H1 (cell line): ENCODE measurements at places on chromosomes 2 and 18. TPM values are rescaled to one million over a fixed set of nuclear protein-coding genes. Genes with fewer than 3 reads are reported as not detected.

DNA sequence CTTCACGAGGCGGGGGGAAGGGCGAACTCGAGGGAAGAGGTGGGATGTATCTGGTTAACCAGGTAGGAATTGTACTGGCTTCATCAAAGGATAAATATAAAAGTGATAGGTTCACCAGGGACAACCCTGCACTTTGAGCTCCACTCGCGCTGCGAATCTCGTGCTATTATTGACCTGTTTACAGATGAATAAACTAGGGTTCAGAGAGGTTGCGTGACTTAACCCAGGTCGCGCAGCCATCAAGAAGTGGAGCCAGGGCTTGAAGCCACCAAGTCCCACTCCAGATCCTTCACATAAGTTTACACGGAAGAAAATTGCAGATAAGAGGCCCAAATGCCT lies 1.4 kb upstream of the CYP1B1 start:
- no peak for DNase-seq
- H3K4me1 ChIP-seq, result peaks cover 14% of the 10 kb centered on the region

C2orf80 gene
- total RNA-seq, result 1.1 and 1.3 TPM in 2 replicates

- DNase-seq, result no peak
- no peak overlapping the region for H3K27ac ChIP-seq
- no peaks in the 10 kb centered on the region for H3K4me1 ChIP-seq
- no peak overlapping the region for H3K4me3 ChIP-seq
- no peaks in the 10 kb centered on the region for H3K36me3 ChIP-seq
- no peaks in the 10 kb centered on the region for H3K27me3 ChIP-seq
These were observed 278.9 kb downstream of the PRKCE start for GRCh38 chr2:45930396-45930792.

DNA sequence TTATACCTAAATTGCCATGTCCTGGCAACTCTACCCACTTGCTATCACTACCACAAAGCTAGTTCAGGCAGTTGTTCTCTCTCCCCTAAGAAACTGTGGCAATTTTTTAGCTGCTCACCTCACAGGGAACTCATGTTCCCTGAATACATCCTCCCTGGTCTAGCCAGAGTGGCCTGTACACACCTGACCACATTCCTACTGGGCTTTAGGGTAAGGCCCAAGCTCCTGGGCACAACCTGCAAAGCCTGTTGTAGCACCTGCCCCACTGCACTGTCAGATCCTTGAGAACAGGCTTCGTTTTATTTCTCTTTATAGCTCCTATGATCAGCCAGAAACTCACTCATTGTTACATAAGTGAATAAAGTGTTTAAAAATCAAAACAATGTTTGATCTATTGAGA lies 21.5 kb downstream of the CNGA3 start:
- H3K36me3 ChIP-seq, result no peaks in the 10 kb centered on the region
- no peaks in the 10 kb centered on the region for H3K27me3 ChIP-seq
- no peak for DNase-seq
- H3K27ac ChIP-seq, result no peak overlapping the region
- no peaks in the 10 kb centered on the region for H3K4me1 ChIP-seq
- no peak overlapping the region for H3K4me3 ChIP-seq

NABP1 gene
- 4.8 and 5.0 TPM in 2 replicates for total RNA-seq

DNA sequence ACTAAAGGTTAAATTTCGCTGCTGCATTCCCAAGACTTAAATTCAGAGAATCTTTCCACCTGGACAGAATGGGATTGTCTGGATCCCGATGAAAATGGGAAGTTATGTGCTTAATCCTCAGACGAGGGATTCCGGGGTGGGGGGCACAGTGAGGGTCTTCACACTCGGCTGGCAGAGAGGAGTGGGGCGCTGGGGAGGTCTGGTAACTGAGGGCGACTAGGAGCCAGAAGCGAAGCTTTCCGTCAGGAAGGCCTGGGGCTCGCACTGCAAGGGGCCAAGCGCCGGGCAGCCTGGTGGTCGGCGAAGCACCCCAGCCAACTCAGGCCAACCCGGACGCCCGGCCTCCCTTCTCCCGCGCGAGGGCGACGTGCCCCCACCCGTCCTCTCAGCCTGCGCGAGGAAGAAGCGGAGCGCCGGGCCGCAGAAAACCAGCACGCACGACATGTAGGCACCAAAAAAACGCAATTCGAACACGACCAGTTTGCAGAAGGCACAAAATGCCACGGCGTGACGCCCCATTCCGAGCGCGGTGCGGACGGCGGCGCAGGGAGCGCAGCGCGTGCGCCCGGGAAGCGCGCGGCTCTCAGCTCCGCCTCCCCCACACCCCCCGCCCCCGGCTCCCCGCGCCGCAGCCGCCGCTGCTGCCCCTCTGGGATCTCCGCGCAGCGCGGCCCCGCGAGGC lies 188.1 kb downstream of the ZEB2 start:
- peak; percentile 73 for DNase-seq
- peak overlapping the region; percentile 76 for H3K4me3 ChIP-seq
- no peaks in the 10 kb centered on the region for H3K36me3 ChIP-seq
- H3K27ac ChIP-seq, result peak overlapping the region; percentile 83
- peaks cover 8% of the 10 kb centered on the region for H3K4me1 ChIP-seq

DNA sequence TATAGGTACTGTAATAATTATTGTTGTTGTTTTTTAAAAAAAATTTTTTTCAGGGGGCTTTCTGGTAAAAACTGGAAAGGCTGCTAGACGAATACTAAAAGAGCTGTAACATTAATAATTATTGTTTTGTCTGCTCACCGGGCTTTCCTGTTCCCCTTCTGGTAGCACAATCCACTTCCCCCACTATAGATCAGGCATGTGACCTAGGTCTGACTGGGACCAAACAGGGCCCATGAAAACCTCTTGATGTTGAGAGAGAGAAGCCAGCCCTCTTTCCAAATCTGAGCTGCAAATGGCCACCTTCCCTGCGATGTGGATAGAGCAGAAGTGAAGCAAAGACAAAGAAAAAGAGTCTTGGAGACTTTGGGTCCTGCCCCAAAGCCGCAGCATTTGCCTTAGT lies 23.4 kb downstream of the SH2D6 start:
- H3K4me3 ChIP-seq, result no peak overlapping the region
- peaks cover 3% of the 10 kb centered on the region for H3K27me3 ChIP-seq
- no peak for DNase-seq
- no peaks in the 10 kb centered on the region for H3K36me3 ChIP-seq
- peaks cover 6% of the 10 kb centered on the region for H3K4me1 ChIP-seq

DNA sequence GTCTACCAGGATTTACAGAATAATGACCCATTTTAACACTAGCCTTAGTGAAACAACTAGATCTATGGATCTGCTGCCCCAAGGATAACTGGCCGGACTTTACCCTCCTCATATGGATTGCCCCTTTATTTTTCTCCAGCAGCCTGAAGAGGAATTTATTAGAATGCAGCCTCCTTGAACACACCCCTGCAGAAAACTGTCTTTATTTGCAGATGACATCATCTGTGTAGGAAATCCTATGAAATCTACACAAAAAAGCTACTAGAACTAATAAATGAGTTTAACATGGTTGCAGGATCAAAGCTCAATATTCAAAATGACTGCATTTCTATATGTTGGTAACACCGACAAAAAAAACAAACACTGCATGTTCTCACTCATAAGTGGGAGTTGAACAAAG lies 29.6 kb downstream of the LBH start:
- no peaks in the 10 kb centered on the region for H3K4me1 ChIP-seq
- no peaks in the 10 kb centered on the region; the same call in none of the 2 replicates for H3K36me3 ChIP-seq
- no peak overlapping the region for H3K27ac ChIP-seq
- no peaks in the 10 kb centered on the region for H3K27me3 ChIP-seq

TMEFF2 gene
- total RNA-seq, result 1.5 and 3.7 TPM in 2 replicates

DNA sequence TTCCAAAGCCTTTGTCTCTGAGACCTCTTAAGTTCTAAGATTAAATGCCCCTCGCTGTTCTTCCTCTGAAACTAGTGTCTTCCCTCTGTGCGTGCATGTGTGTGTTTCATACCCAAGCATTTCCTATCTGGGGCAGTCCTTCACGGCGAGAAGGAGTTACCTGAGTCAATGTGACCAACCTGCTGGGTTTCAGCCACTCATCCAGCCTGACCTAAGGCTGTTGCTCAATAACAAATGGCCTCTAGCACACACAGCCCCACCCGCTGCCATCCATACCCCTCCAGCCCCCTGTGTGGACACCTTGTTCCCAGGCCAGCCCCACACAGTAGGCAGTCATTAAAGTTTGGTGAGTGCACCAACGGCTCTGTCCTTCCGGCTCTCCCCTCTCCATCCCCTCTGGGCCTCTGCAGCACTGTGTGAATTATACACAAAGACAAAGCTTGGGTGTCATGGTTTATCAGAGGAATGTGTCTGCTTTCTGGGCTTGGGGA lies 53.8 kb upstream of the FOSL2 start:
- H3K36me3 ChIP-seq, result no peaks in the 10 kb centered on the region
- no peak overlapping the region for H3K4me3 ChIP-seq
- H3K27ac ChIP-seq, result no peak overlapping the region
- H3K27me3 ChIP-seq, result no peaks in the 10 kb centered on the region
- no peak for DNase-seq

TMEM17 gene
- total RNA-seq, result 0.69 and 0.99 TPM in 2 replicates

GRCh38 chr18:7926526-7926925 lies 359.4 kb downstream of the PTPRM start:
- no peak overlapping the region for H3K4me3 ChIP-seq
- no peak overlapping the region for H3K27ac ChIP-seq
- H3K27me3 ChIP-seq, result no peaks in the 10 kb centered on the region

DNA sequence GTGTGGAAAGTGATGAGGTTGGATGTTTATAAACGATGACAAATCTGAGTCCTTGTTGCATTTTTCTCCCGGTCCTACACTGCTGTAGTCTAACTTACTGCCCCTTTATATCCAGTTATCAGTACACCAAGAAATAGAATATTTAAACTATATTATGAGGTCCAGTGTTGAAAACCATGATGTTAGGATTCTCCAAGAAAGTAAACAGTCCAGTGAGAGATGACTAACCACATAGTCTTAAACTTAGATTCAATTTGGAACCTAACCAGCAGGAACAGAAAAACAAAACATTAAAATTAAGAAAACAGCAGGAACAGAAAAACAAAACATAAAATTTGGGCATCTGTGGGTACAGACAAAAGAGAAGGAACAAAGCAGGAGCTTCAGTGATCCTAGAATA lies 143.2 kb downstream of the TPGS2 start:
- H3K4me3 ChIP-seq, result no peak overlapping the region
- H3K36me3 ChIP-seq, result no peaks in the 10 kb centered on the region
- H3K27me3 ChIP-seq, result no peaks in the 10 kb centered on the region
- DNase-seq, result no peak
- no peaks in the 10 kb centered on the region for H3K4me1 ChIP-seq

DNA sequence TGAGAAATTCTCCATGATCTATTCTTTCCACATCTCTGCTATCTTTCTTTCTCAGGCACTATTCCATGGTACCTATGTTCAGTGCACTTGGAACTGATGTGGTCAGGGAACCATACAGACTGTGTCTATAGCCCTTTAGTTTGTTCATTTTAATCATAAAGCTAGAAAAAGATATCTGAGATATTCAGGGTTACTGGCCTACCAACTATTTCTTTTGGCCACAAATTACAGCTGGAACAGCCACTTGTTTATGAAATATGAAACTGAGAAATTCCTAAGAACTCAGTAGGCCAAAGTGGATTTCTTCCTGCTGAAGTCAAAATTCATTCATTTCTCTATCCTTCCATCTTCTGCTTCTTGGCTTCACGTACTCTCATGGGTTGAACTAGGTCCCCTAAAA lies 22.8 kb upstream of the LYPD1 start:
- H3K4me1 ChIP-seq, result peaks cover 3% of the 10 kb centered on the region; the same call in 1 of the 2 replicates
- no peaks in the 10 kb centered on the region for H3K27me3 ChIP-seq
- no peak overlapping the region for H3K4me3 ChIP-seq
- no peaks in the 10 kb centered on the region for H3K36me3 ChIP-seq
- no peak overlapping the region for H3K27ac ChIP-seq

FRZB gene
- 4.6 and 4.7 TPM in 2 replicates for total RNA-seq

DNAJC27 gene
- total RNA-seq, result 3.7 and 4.5 TPM in 2 replicates

- H3K27me3 ChIP-seq, result no peaks in the 10 kb centered on the region
- DNase-seq, result no peak
- H3K4me3 ChIP-seq, result no peak overlapping the region
These were observed 14.6 kb downstream of the PTPN18 start for GRCh38 chr2:130370490-130370889.

DNA sequence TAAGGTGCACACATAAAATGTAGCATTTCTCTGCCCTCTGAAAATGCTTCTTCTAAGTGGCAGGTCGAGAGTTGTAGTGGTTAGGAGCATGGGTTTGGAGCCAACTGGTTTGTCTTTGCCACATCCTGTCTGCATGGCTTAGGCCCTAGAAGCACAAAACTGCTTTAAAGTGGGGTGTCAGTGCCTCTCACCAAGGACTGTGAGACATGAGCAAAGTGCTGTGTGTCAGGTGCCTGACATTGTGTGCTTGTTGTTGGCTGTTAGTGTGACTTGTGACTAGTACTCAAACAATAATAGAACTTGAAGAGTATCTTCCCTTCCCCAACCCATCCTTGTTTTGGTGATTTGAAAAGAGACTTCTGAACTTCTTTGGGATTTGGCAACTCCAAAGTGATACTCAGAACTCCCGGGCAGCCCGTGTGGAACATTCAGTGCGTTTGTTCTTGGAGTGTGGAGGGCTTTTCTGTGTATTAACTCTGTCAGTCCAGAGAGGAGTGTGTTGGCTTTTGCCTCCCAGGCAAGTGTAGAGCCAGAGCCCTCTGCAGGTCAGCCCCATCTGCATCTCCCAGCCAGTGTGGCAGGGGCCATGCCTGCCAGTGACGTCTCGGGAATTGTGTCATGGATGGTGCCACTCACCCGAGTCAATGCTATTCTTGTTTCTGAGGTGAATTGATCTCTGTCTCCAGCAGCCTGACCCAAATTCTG lies 5.0 kb downstream of the MGAT5 start:
- no peak for DNase-seq

LRRC30 gene
- not detected in 2 replicates for total RNA-seq

MC4R gene
- not detected in 2 replicates for total RNA-seq

ARHGAP28 gene
- 14.4 and 15.4 TPM in 2 replicates for total RNA-seq

GRCh38 chr2:101895819-101896322 lies 95.9 kb upstream of the IL1R2 start:
- H3K4me1 ChIP-seq, result peaks cover 15% of the 10 kb centered on the region
- H3K4me3 ChIP-seq, result no peak overlapping the region
- H3K27me3 ChIP-seq, result no peaks in the 10 kb centered on the region
- peaks cover 2% of the 10 kb centered on the region; the same call in 1 of the 2 replicates for H3K36me3 ChIP-seq

DNA sequence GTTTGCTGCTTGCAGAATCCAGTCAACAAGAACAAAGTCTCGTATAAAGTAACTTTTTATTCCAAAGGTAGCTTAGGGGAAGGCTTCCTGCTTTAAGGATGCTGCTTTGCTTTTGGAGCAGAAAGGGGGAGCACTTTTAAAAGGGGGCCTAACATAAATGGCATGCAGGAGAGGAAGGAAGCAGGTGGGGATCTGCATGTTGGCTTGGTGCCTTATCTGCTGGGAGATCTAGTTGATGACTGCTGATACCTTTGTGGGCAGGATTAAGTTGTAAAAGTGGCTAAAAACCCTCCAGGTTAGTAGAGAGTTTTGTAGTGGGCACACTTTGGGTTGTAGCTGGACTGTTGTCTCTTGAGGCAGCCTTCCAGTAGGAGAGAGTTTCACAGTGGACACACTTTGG lies 22.5 kb downstream of the UBR3 start:
- H3K27ac ChIP-seq, result no peak overlapping the region
- H3K4me1 ChIP-seq, result no peaks in the 10 kb centered on the region
- no peak overlapping the region for H3K4me3 ChIP-seq
- no peaks in the 10 kb centered on the region for H3K27me3 ChIP-seq

- DNase-seq, result no peak
- H3K4me3 ChIP-seq, result no peak overlapping the region
- no peak overlapping the region for H3K27ac ChIP-seq
These were observed 55.3 kb upstream of the TMEM163 start for GRCh38 chr2:134773759-134774742.

GRCh38 chr2:120864981-120865380 lies 129.3 kb downstream of the GLI2 start:
- no peaks in the 10 kb centered on the region for H3K27me3 ChIP-seq
- no peak overlapping the region for H3K27ac ChIP-seq
- H3K4me3 ChIP-seq, result no peak overlapping the region
- peaks cover 49% of the 10 kb centered on the region for H3K4me1 ChIP-seq
- DNase-seq, result no peak
